ENCODE measurements at places on chromosomes 12 and 14. TPM values are rescaled to one million over a fixed set of nuclear protein-coding genes. Genes with fewer than 3 reads are reported as not detected.

- DNase-seq, result no peak
Observed at GRCh38 chr12:8156845-8157244, at the start of gene ZNF705A. TSS of gene ZNF705A (plus strand) at chr12:8157015. CDS start at chr12:8172626, 15,611 bp downstream.

DNA sequence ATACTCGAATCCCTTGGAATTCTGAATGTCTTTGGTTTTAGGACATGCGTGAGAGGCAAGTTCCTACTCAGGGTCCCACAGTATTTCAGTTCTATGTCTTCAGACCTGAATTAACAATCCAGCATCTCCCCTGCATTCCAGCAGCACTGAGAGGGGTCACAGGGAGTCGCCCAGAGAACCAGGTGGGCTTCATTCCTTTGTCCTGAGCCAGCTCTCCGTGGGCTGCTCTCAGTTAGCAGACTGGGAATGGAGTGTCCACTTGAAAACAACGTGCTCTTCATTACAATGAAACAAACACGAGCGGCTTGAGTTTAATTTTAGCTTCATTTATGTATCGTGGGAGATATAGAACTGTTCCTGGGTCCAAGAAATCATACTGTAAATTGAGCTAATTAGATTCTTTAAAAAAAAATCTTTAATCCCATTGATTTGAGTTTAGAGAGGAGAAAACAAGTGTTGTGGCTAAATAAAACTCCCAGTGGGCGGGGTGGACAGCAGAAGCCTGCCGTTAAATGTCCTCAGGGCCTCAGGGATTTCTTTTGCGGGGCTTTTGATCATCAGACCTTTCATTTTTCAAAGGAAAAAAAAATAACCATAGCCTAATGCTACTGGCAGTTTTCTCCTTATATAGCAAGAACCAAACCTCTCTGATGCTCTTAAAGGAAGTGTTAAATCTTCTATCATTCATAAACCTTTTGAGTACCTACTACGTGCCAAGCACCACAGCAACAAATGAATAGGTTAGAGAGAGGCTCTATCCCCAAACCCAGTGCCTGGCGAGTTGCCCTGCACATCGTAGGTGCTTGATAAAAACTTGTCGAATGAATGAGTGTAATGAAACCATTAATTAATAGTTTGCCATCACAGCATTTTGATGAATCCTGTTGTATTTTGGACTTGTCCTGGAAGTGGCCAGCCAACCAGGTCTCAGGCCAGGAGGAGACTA is 140.4 kb downstream of the CHST11 start:
- no peak for DNase-seq

GRCh38 chr12:15157269-15157671 is 63.9 kb downstream of the RERG start:
- DNase-seq, result no peak

- DNase-seq, result no peak
Observed at GRCh38 chr12:29374913-29375312, 6.1 kb downstream of the ERGIC2 start.

DNA sequence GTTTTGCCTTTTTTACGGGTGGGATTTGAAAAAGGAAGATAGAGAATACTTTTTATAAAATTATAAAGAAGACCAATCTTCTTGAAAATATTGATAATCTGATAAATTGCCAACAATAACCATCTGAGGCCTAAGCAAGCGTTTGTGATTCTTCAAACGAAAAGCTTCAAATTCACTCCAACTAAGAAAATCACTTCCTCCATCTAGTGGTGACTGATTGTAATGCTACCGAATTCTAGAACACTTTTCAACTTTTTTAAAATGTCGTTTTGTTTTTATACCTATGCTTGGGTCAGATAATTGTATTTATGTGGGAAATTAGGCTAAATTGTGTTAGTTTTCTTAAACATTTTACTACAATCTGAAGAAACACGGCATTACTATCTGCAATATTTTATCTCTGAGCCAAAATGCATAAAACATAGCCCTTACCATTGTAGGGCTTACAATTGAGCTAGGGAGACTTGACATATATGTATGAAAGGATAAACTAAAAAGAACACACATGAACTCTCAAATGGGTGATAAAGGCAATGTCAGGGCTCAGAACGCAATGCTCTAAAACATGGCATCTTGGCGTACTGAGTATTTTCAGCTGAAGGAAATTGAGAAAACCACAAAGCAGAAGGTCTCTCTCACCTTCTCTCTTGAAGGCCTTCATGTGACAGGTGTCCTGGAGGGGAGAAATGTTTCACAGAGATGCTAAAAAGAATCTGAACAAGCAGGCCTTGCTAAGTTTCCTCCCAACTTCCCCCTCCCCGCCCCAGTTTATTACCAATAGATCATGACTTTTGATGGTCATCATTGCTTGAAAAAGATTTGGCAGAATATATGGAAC is 36.8 kb upstream of the G2E3 start:
- no peak for DNase-seq

DNA sequence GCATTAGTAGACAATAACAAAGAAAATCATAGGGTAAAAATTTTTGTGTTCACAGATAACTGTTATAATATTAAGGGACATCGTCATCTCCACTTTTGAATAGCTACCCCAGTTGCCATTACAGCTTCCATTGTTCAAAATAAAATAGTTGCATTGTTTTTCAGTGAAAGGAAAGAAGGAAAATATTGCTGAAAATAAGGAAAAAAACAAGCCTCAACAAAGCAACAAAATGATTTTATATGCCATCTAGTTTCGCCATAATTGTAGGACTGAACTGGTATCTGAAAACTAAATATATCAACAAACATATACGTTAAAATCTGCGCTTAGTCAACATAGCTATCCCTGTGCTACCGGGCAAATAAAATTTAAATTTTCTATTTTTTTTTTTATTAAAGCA is 3.3 kb downstream of the CDK17 start:
- no peak for DNase-seq

DNA sequence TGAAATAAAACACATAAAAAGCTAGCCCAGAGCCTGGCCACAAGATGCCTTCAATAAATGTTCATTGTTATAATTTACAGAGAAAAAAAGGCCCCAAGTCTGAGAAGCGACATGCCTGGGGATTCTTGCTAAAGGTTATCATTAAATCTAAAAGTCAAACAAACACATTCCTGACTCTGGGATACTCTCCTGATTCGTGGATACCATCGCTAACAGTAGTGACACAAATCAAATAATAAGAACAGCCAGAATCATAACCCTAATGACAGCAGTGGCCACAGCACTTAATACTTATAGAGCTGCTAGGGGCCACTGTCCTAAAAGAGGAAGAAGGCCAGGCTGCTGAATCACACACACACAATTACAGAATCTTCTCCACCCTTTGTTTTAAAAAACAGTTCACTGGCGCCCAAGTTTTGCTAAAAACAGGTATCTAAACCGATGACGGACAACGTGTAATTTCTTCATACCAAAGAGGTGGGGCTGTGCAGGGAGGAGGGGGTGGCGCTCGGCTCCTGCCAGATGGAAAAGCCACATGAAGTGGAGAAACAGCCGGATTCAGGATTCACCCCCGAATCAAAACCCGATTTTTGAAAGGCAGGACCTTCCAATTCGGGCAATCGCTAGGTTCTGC is 1.2 kb downstream of the CLIP1 start:
- DNase-seq, result no peak

- DNase-seq, result no peak
Observed at GRCh38 chr14:71141701-71142374, 234.6 kb downstream of the PCNX1 start.

DNA sequence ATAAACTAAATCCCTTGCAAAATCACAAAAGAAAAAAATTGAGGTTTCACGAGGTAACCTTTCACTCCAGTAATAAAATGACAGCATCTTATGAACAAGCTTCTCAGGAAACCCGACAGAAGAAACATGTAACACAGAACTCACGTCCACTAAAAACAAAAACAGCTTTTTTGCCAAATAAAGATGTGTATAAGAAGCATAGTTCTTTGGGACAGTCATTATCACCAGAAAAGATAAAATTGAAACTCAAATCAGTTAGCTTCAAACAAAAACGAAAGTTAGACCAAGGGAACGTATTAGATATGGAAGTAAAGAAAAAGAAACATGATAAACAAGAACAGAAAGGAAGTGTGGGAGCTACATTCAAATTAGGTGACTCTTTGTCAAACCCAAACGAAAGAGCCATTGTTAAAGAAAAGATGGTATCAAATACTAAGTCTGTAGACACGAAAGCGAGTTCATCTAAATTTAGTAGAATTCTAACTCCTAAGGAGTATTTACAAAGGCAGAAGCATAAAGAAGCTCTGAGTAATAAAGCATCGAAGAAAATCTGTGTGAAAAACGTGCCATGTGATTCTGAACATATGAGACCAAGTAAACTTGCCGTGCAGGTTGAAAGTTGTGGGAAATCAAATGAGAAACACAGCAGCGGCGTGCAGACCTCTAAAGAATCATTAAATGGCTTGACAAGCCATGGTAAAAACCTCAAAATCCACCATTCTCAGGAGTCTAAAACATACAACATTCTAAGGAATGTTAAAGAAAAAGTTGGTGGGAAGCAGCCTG is 25.8 kb downstream of the RESF1 start:
- DNase-seq, result no peak

DNA sequence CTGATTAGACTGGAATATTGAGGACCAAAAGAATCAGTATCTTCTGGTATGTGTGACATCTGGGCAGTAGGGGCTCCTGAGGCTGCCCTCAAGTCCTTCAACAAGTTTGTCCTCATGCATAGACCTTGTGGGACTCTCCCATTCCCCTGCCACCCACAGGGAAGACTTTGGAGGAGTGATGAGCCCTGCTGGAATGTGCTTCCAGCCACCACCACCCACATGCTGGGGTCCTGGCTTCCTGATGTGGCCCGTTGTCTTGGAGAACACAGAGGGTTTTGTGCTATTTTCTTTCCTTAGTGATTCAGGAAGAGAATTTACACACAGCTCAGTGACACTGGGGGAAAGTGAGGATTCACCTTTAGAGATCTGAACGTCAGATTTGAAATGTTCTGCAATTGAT is 29.2 kb upstream of the SEL1L start:
- DNase-seq, result no peak

DNA sequence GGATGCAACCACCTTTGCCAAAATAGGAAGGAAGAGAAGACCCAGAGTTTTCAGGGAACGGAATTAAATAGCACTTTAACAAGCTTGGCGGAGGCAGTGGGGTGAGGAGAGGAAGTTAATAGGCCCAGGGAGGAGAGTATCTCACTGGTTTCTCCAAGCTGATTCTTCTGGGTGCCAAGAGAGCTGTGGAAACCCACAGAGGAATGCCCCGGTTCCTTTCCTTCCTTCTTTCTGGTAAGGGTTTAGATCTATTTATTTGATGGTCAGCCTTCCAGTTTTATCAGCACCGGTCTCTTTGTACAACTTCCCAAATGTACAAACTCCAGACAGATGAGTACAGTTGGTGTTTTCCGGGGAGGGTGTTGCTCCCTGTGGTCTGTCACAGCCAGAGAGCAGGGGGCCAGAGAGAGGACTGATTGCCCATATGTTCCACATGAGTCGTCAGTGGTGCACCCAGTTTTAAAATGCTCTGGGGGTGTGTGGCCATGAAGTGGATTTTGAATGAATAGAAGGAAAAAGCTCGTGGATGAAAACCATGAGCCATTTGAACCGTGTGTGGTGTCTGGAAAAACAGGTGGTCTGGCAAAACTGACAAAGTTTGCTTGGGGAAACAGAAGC is 26.6 kb downstream of the PRKCH start:
- no peak for DNase-seq

GRCh38 chr12:132188916-132189325 is 44.7 kb downstream of the NOC4L start:
- no peak for DNase-seq

FSCB gene
- not detected for total RNA-seq

NKX2-1 gene
- total RNA-seq, result 0.16 TPM

RPGRIP1 gene
- not detected for total RNA-seq

KRT8 gene
- total RNA-seq, result 13.3 TPM

All from T-cell (primary cell).